CD4-positive, alpha-beta T cell (primary cell): ENCODE measurements at places on chromosomes 5 and 9.

GRCh38 chr9:86749161-86749893 is 198.0 kb downstream of the GAS1 start:
- DNase-seq: no peak

- DNase-seq: no peak
Observed at GRCh38 chr5:150215979-150216944, 26.4 kb downstream of the SLC6A7 start.

DNA sequence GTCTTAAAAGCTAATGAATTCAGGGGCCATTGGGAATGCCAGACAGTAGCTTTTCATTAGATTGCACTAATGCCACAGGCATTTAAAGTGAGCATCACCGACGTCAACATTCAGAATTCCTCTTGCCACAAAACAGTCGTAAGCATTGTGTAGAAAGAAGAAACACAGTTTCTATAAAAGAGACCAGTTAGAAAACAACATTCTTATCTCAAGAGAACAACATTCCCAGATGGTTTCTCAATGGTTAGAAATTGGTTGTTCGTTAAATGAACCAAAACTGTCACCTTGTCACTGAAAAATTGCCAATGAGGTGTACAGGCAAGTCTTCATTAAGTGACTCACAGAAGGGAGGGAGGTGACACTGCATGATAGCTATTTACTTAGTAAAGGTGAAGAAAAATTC is 401.6 kb upstream of the PRR16 start:
- no peak for DNase-seq

- DNase-seq: no peak
Observed at GRCh38 chr9:34242830-34243229, 64.0 kb downstream of the UBAP1 start.

DNA sequence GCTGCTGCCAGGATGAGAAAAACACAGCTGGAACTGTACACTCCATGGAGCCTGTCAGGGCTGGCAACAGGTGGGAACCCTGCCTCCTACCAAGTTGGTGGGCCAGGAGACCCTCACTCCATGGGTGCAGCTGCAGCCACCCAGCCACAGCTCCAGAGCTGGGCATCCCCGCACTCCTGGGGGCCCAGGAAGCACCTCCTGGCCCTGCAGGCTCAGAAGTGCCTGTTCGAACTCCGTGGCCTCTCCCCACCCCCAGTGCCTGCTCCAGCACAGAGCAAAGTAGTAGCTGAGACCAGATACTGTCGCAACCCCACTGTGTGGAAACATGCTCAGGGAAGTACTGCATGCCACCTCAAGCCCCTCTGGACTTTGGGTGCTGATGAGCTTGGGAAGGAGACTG is 564.0 kb upstream of the ACO1 start:
- no peak for DNase-seq

- no peak for DNase-seq
Observed at GRCh38 chr5:1050423-1051365, 42.1 kb downstream of the NKD2 start.

- DNase-seq: no peak
Observed at GRCh38 chr5:131773805-131774204, 23.0 kb downstream of the FNIP1 start.
